Heart right ventricle (tissue), 16 donors: ENCODE measurements at places on chromosomes 6 and 20. TPM values are rescaled to one million over a fixed set of nuclear protein-coding genes. Genes with fewer than 3 reads are reported as not detected.

Gene NRSN1
- not detected for total RNA-seq

Gene MTHFD1L
- 4.0 TPM for total RNA-seq

Gene CAGE1
- not detected for total RNA-seq

Gene JPH2
- total RNA-seq, result 97.2 TPM

Gene ANGPT4
- total RNA-seq, result not detected

- DNase-seq, result no peak
- no peaks in the 10 kb centered on the region for H3K4me1 ChIP-seq
- no peak overlapping the region for H3K27ac ChIP-seq
- no peaks in the 10 kb centered on the region for H3K36me3 ChIP-seq
- H3K27me3 ChIP-seq, result peaks cover 21% of the 10 kb centered on the region
Observed at GRCh38 chr6:33849500-33850075, 45.8 kb upstream of the MLN start.

GRCh38 chr6:130982941-130983456, 80.0 kb downstream of the EPB41L2 start:
- H3K4me3 ChIP-seq, result no peak overlapping the region
- no peak overlapping the region for H3K27ac ChIP-seq
- H3K36me3 ChIP-seq, result no peaks in the 10 kb centered on the region
- DNase-seq, result no peak
- H3K27me3 ChIP-seq, result no peaks in the 10 kb centered on the region

- H3K27me3 ChIP-seq, result no peaks in the 10 kb centered on the region
- peaks cover 8% of the 10 kb centered on the region for H3K36me3 ChIP-seq
- peaks cover 25% of the 10 kb centered on the region for H3K4me1 ChIP-seq
- H3K4me3 ChIP-seq, result no peak overlapping the region
- DNase-seq, result no peak
Observed at GRCh38 chr6:75246386-75246785, 2.8 kb upstream of the COX7A2 start.

GRCh38 chr6:169935348-169935718, 183.9 kb downstream of the ERMARD start:
- no peak for DNase-seq
- H3K4me1 ChIP-seq, result no peaks in the 10 kb centered on the region
- peaks cover 44% of the 10 kb centered on the region for H3K27me3 ChIP-seq
- no peak overlapping the region for H3K27ac ChIP-seq
- H3K4me3 ChIP-seq, result no peak overlapping the region
- H3K36me3 ChIP-seq, result no peaks in the 10 kb centered on the region

DNA sequence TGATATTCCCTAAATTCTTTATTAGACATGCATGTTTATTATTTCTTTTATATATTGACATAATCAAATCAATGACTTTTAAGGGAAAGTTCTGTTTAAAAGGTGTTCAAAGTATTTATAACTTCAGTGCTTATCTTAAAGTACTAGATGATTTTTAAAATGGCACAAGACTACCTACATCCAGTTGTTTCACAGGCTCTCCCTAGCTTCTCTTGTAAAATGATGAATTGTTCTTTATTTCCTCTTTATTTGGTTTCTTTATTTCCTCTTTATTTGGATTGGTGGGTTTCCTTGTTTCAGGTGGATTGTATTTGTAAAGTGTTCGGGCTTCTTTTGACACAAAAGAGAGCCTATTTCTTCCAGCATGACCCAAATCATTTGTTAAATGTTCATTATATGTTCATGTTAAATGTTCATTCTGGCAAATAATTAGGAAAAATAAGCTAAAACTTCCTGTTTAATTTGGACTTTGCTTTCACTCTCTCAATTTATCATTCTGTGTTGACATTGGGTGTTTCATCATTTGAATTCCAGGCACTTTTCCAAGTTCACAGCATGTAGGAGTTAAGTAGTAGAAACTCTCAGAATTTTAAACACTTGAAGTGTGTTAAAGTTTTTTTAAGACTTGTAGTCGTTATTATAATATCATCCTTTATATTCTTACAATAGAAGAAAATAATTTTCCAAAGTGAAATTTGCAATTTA, 24.6 kb downstream of the MLIP start:
- H3K27ac ChIP-seq, result no peak overlapping the region
- H3K36me3 ChIP-seq, result peaks cover 8% of the 10 kb centered on the region
- no peaks in the 10 kb centered on the region for H3K4me1 ChIP-seq
- H3K27me3 ChIP-seq, result no peaks in the 10 kb centered on the region
- no peak for DNase-seq
- H3K4me3 ChIP-seq, result no peak overlapping the region

- DNase-seq, result no peak
- H3K4me1 ChIP-seq, result no peaks in the 10 kb centered on the region
- H3K36me3 ChIP-seq, result no peaks in the 10 kb centered on the region
Observed at GRCh38 chr6:122063076-122063475, 336.4 kb upstream of the HSF2 start.

DNA sequence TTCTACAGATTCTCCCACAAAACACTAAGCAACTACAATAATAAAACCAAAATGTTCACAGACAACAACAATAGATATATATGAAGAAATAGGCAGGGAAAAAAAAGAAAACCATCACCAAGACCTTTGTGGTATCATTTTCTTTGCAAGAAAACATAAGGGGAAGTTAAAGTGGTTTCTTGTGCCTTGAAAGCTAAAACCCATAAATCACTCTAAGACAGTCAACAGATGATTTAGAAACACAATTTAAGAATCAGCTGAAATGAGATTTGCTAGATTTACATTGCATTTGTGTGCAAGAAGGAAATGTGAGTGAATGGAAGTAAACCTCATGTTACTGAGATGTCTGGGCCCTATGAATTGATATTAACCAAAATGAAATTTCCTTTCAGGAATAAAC, 1265.4 kb upstream of the GJE1 start:
- H3K4me3 ChIP-seq, result no peak overlapping the region
- DNase-seq, result no peak
- no peak overlapping the region for H3K27ac ChIP-seq

DNA sequence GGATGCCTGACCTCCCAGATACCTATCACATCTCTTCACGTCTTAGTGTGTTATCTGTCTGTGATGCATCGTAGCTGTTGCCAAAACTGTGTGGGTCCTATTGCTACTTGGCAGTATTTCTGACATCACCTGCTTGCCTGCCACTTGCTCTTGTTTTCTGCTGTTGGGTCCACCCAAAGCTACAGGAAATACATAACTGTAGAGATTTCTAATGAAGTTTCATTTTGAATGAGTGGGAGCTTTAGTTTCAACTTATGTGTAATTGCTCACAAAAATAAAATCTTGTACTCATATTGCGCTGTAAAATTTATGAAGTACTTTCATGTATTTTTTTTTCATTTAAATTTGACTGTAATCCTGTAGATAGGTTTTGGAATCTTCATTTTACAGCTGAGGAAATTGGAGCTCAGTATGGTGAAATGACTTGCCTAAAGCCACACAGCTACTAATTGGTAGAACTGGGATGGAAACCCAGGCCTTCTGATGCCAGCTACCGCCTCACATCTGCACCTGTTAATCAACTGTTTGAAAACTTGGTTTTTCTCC, 113.6 kb upstream of the MAN1A1 start:
- H3K27me3 ChIP-seq, result no peaks in the 10 kb centered on the region
- no peak overlapping the region for H3K27ac ChIP-seq
- H3K4me3 ChIP-seq, result no peak overlapping the region
- DNase-seq, result no peak

DNA sequence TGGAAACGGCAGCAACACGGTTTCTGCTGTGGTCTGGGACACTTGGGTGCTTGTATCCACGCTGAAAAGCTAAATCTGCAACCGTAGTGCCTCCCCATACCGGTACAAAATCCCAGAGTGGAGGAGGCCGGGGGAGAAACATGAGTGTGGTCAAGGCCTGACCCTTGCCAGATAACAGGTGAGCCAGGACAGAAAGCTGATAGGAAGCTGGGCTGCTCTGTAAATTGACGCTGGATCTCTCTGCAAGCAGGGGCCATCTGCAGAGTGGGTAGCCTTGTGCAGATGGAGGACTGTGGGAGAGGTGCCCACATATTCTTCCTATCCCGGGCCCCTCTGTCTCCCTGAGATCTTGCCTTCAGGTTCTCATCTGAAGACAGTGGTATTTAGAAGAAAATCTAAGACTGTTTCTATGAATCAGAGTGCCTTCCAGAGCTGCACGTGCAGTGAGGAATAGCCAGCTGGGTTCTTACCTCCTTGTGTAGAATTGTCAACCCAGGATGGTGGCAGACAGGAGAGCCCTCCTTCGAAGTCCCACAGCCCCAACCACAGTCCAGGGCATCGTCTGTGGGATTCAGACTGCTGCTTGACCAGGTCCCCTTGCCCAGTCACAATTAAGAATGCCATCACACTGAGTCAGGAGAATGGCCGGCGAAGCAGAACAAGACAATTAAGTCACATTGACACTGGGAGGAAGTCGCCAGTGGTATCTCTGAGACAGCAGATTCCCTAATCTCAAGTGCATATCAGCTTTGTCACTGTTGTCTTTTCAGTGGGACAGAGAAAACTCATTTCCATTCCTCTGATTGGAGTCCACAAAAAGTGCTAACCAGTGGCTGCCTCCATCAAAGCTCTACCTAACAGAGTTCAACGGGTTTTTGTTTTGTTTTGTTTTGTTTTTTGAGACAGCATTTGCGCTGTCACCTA, 100.0 kb upstream of the RIPOR2 start:
- H3K27me3 ChIP-seq, result no peaks in the 10 kb centered on the region
- DNase-seq, result no peak
- H3K4me1 ChIP-seq, result no peaks in the 10 kb centered on the region
- H3K36me3 ChIP-seq, result no peaks in the 10 kb centered on the region

DNA sequence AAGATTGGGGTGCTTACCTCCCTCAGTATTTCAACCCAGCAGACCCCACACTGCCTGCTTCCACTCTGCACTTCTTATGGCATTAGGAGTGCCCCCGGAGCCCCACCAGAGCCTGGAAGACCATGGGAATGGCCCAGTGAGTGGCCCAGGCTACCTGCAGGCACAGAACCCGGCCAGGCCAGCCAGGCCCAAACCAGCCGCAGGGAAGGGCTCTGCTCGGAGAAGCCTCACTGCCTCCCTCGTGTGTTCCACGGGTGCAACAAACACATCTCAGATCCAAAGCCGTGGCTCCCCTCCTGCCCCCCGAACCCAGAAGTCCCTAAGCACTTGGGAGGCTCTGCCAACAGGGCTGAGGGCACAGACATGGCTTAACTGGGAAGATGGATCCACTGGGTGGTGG, 283.9 kb downstream of the CDH4 start:
- H3K27ac ChIP-seq, result no peak overlapping the region
- H3K27me3 ChIP-seq, result peaks cover 2% of the 10 kb centered on the region
- H3K4me3 ChIP-seq, result no peak overlapping the region
- H3K4me1 ChIP-seq, result no peaks in the 10 kb centered on the region

- no peaks in the 10 kb centered on the region for H3K27me3 ChIP-seq
- no peak for DNase-seq
- H3K4me1 ChIP-seq, result peaks cover 57% of the 10 kb centered on the region
- H3K36me3 ChIP-seq, result peaks cover 8% of the 10 kb centered on the region
- H3K27ac ChIP-seq, result peak overlapping the region; percentile 62
Observed at GRCh38 chr6:30207619-30208295, 5.4 kb downstream of the TRIM26 start.

- H3K27ac ChIP-seq, result no peak overlapping the region
- no peak overlapping the region for H3K4me3 ChIP-seq
- H3K36me3 ChIP-seq, result no peaks in the 10 kb centered on the region
- H3K27me3 ChIP-seq, result no peaks in the 10 kb centered on the region
- H3K4me1 ChIP-seq, result peaks cover 18% of the 10 kb centered on the region
Observed at GRCh38 chr6:36666826-36667591, 11.5 kb upstream of the CDKN1A start.

DNA sequence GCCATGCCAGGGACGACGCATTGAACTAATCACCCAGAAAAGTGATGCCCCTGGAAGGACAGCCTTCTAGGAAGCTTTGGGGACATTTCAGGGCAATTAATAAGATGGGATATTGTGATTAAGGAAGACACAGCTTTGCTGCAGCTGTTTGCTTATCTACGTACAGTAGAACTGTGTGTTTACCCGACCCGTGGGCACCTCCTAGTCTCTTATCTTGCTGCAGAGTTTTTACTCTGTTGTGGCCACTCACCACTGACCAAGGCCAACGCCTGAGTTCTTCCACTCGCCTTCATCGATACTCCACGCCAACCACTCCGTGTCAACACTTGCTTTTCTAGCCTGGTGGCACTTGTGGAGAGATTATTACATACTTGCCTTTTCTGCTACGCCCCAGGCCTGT, 105.9 kb upstream of the MLN start:
- no peak overlapping the region for H3K4me3 ChIP-seq
- H3K27me3 ChIP-seq, result no peaks in the 10 kb centered on the region
- no peaks in the 10 kb centered on the region for H3K36me3 ChIP-seq
- no peak for DNase-seq
- H3K4me1 ChIP-seq, result no peaks in the 10 kb centered on the region
- H3K27ac ChIP-seq, result no peak overlapping the region

DNA sequence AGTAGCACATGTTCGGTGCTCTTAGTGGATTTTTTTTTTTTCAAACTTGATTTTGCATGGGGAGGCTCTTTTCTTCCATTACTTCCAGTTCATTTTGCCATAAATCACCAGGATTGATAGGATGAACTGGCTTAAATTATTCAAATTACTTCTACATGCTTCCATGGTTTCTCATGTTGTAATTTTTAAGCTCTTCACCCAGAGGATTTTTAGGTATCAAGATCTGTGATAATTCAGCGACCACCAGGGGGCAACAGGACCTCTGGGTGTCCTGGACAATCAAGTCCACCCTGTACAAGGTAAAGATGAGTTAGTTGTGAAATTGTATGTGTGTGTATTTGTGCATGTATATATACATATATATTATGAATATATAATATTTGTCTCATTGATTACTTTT, 4.2 kb upstream of the EPHA7 start:
- H3K36me3 ChIP-seq, result no peaks in the 10 kb centered on the region
- no peak overlapping the region for H3K4me3 ChIP-seq
- H3K4me1 ChIP-seq, result no peaks in the 10 kb centered on the region
- H3K27me3 ChIP-seq, result peaks cover 43% of the 10 kb centered on the region

- no peak overlapping the region for H3K27ac ChIP-seq
- no peaks in the 10 kb centered on the region for H3K4me1 ChIP-seq
- H3K4me3 ChIP-seq, result no peak overlapping the region
- H3K27me3 ChIP-seq, result no peaks in the 10 kb centered on the region
- no peaks in the 10 kb centered on the region for H3K36me3 ChIP-seq
Observed at GRCh38 chr6:72709431-72709830, 87.6 kb downstream of the KCNQ5 start.

GRCh38 chr6:13539572-13539971, 34.8 kb upstream of the SIRT5 start:
- peaks cover 8% of the 10 kb centered on the region for H3K4me1 ChIP-seq
- no peaks in the 10 kb centered on the region for H3K27me3 ChIP-seq
- no peak overlapping the region for H3K4me3 ChIP-seq
- no peaks in the 10 kb centered on the region for H3K36me3 ChIP-seq

- H3K36me3 ChIP-seq, result no peaks in the 10 kb centered on the region
- H3K27me3 ChIP-seq, result peaks cover 14% of the 10 kb centered on the region
- peak; percentile 14 for DNase-seq
Observed at GRCh38 chr6:38973178-38974057, 75.2 kb upstream of the GLP1R start.

DNA sequence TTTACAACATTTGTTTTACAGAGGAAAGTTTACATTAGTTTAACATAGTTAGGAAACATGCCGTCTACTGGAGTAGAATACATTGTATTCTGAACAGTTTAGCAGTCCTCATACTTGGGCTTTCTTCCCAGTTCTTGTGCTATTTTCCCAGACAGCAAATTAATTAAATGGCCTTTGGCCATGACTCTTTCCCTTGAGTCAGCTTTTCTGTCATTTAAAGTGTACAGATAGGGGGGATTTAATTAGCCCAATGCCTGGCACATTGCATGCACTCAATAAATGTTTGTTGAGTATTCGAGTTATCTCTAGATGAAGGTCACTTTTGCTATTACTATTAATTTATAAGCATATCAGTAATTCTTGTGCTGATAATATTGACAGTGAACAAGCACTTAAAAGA, 1.6 kb downstream of the TMEM244 start:
- H3K4me3 ChIP-seq, result no peak overlapping the region
- H3K27me3 ChIP-seq, result no peaks in the 10 kb centered on the region
- no peaks in the 10 kb centered on the region for H3K36me3 ChIP-seq
- no peak for DNase-seq
- no peak overlapping the region for H3K27ac ChIP-seq
